ENCODE measurements at places on chromosomes 16 and 17.
A peak's percentile ranks its signal among the peaks of the same experiment; 100 is the strongest.

- ATAC-seq, result no peak
Measured at GRCh38 chr17:61714300-61714699, 123.3 kb upstream of the NACA2 start.

DNA sequence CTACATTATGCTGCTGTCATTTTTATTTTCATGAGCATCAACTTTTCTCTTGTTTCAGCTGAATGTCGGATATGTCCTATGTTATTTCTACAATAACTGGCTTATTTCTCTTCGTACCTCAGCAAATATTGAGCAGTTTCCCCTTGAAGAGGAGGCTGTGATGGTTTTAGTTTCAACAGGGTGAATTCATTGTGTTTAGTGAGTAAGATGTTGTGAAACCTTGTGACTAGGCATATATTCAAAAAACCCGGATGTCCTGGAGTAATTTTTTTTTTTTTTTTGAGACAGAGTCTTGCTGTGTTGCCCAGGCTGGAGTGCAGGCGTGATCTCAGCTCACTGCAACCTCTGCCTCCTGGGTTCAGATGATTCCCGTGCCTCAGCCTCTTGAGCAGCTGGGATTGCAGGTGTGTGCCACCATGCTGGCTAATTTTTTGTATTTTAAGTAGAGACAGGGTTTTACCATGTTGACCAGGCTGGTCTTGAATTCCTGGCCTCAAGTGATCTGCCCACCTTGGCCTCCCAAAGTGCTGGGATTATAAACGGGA, 11.1 kb downstream of the CPD start:
- no peak for ATAC-seq

DNA sequence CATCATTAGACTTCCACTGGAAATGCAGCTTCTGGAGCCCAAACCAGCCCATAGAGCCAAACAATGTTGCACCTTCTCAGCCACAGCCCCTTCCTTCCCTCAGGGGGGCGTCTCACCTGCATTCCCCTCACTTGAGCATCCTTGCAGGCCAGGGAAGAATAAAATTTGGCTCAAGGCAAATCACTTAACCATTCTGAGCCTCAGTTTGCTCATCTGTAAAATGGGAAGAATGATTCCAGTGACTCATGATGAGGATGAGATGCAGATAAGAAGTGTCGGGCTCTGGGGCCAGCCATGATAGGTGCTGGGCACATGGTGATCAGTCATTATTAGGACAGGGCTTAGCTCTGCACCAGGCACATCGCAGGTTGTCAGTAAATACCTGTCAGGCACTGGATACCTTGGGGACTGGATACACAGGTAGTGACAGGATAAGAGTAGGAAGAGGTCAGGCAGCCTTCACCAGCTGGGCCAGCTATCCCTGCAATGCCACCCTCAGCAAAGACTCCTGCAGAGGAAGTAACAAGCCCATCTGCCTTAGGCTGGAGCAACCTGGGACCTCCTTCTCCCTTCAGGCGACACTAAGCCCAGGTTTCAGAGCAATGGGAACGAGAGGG, 208.0 kb upstream of the TNRC6C start:
- ATAC-seq, result no peak

- ATAC-seq, result no peak
Measured at GRCh38 chr16:70804734-70805169, 3.8 kb upstream of the VAC14 start.

GRCh38 chr16:27650073-27650701, 100.2 kb downstream of the KATNIP start:
- ATAC-seq, result no peak

- no peak for ATAC-seq
Measured at GRCh38 chr16:64711026-64711425, 410.8 kb downstream of the CDH11 start.

DNA sequence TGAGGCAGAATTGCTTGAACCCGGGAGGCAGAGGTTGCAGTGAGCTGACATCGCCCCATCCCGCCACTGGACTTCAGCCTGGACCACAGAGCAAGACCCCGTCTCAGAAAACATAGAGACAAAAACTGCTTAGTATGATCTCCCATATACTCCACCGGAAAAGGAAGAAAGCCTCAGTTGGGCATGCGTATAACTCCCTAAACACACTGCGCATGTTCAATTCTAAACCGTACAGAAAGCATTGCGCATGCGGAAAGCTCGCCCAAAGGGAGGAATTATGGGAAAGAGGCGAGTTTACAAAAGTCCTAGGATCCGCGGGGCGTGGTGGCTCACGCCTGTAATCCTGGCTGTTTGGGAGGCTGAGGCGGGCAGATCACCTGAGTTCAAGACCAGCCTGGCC, 312.7 kb upstream of the ERCC4 start:
- no peak for ATAC-seq

DNA sequence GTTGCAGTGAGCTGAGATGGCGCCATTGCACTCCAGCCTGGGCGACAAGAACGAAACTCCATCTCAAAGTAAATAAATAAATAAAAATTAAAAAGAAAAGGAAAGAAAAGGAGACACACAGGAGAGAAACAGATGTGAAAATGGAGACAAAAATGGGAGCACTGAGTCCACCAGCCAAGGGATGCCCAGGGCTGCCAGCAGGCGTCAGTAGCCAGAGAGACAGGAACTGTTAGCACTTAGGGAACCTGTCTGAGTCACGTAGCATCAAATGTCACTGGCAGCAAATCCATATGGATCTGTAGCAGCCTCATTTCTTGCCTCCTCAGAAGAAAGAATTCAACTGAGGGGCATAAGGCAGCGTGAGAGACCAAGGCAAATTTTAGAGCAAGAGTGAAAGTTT, 79.7 kb downstream of the CYLD start:
- ATAC-seq, result no peak

DNA sequence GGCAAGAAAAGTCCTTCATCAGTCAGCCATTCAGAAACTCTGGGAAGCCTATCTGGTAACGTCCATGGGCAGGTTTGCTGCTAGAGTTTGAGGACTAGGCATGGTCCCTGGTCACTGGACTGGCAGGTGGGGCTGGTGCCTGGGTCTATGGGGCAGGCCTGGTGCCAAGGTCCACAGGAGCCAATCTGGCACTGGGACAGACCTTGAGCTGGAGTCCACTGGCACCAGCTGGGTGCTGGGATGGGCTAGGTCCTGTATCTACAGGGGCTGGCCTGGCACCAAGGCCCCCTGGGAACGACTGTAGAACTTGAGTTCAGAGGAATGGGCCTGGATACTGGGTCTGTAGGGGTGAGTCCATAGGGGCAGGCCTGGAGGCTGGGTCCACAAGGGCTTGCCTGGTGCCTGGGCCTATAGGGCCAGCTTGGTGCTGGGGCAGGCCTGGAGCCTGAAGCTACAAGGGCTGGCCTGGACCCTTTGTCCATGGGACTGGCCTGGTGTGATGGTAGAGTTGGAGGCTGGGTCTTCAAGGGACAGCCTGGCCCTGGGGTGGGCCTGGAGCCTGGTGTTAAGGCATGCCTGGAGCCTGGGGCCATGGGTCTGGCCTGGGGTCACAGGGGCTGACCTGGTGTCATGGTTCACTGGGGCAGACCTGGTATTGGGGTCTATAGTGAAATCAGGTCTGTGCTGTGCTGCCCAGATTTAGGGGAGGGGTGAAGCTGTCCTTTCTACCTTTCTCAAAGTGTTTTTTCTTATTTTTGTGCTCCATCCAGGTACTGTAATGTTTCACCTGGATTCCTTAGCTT, 30.5 kb upstream of the NKD1 start:
- ATAC-seq, result no peak

DNA sequence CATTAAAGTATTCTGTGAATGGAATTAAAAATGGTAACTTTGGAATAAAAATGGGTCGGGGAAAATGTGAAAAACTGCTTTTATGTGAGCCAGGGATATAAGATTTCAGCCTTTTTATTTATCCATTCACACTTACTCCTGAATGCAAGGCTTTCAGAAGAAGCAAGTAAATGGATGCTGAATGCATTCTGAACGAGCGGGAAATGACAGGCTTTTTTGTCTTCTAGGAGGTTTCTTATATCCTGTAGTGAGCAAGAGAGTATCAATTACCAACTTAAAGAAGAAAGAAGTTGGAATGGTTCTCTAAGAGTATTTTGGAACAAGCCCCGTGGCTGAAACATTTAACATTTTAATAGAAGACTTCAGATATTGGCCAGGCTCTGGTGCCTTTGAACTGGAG, 36.0 kb downstream of the NUP93 start:
- no peak for ATAC-seq

DNA sequence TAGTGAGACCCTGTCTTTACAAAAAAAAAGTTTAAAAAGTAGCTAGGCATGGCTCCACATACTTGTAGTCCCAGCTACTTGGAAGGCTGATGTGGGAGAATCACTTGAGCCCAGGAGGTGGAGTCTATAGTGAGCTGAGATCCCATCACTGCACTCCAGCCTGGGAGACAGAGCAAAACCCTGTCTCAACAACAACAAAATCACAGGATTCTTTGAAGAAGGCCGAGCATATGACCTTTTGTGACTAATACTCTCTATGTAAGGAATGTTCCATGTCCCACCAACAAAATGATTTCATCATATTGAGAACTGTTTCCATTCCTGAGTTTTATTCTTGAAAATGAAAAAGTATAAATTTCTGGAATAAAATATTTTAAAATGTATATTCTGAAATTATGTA, 58.9 kb upstream of the EFCAB3 start:
- no peak for ATAC-seq

DNA sequence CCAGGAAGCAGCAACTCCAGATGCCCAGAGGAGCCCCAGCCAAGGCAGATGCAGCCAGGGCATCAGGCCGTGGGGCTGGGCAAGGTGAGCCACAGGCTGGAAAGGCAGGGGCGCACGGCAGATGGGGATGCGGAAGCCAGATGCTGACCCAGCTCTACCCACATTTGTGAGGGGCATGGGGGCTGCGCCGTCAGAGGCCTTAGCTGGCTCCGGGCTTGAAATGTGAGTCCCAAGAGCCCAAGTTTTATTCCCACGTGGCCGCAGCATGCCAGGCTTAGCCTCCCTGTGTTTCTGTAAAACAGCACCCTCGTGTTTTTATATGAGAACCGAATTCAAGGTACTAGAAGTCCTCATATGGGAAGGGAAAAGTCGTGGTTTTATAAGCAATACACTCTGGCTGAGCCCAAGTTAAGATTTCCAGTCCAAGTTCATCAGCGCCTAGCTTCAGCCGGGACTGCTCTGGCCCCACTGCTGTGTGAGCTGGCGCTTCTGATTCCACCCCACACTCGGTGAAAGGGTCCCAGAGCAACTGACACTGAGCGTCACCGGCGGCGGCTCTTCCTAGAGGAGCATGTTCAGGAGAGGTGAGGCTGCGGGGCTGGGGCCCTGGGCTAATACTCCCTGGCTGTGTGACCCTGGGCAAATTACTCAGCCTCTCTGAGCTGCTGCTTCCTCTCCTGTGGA, 6.7 kb upstream of the C16orf95 start:
- no peak for ATAC-seq

GRCh38 chr17:9968008-9968407, 62.9 kb upstream of the RCVRN start:
- ATAC-seq, result no peak

- peak; percentile 91 for ATAC-seq
Measured at GRCh38 chr17:7982666-7983065, 19.7 kb upstream of the GUCY2D start.

GRCh38 chr17:3826191-3826590, 19.9 kb downstream of the NCBP3 start:
- no peak for ATAC-seq

GRCh38 chr17:67335245-67335835, 31.0 kb downstream of the PSMD12 start:
- no peak for ATAC-seq

DNA sequence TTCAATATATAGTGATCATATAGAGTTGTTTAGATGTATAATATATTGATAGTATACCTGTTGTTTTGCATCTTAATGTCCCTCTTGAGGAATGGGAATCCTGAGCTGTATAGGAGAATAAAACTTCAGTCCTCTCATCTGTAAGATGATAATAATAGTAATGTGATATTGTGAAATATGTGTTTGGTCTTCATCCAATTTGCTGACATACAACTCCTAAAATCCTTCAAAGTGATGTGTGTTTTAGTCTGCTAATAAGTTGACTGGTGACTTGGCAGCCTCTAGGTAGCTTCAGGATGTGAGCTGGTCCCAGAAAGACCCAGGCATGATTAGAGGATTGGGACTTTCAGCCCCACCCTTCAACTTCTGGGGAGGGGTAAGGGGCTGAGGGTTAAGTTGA, 22.8 kb upstream of the NFAT5 start:
- peak; percentile 16 for ATAC-seq

GRCh38 chr17:72350073-72350472, 229.3 kb downstream of the SOX9 start:
- ATAC-seq, result peak; percentile 35

DNA sequence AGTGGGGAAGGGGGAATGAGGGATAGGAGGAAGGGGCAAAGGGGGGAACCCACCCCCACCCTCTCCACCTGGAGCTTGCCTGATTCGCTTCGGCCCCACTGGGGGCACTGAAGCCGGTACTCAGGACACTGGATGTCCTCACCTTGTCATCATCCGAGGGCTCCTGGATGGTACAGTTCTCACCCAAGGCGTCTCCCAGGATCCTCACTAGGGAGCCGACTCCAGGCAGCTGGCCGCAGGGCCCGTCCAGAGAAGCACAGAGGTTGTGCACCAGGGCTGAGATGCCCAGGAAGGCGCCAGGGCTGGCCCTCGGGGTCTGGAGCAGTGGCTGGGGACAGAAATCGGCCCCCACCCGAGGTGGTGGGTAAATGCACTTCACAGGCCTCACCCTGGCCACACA, 92.3 kb downstream of the LITAF start:
- no peak for ATAC-seq

DNA sequence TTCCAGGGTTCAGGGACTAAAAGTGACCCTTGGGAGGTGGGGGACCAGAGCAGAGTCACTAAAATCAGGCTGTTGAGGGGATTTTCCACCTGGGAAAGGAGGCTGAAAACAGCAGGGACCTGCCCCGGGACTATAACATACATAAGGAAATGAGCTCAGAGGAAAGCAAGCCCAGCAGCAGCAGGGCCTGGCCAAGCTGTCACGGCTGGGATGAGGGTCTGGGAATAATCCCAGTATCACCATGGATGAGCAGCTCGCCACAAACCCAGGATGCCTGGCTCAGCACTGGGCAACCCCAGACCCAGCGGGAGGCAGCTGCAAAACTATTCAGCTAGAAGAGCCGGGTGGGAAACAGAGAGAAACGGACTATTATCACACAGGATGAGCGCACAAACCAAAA, 72.4 kb downstream of the RPH3AL start:
- ATAC-seq, result no peak

- no peak for ATAC-seq
Measured at GRCh38 chr17:17579691-17580090, 11.8 kb downstream of the PEMT start.

- ATAC-seq, result no peak
Measured at GRCh38 chr16:57612494-57612893, 15.9 kb upstream of the ADGRG1 start.

GRCh38 chr17:49180303-49180702, 30.1 kb downstream of the GNGT2 start:
- ATAC-seq, result peak; percentile 95
